ENCODE measurements at places on chromosomes 5 and 9.

- no peak for DNase-seq
Measured at GRCh38 chr9:130302785-130303612, 37.4 kb downstream of the HMCN2 start.

DNA sequence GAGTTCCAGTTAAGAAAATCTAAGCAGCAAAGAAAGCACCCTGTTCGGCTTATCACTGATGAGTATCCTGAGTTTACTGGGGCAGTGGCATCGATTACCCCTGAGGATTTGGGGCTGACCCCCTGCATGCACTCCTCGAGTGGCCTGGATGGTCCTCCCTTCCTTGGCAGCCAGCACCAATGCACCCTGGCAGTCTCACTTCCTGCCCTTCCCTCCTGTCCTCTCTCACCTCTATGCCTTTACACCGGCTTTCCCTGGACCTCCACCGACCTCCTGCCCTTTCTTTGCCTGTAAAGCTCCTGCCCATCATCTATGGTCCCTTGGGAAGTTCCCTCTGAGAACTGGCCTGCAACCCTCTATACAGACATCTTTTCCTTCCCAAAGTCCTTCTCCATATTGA is 97.1 kb downstream of the TTLL11 start:
- no peak for DNase-seq

DNA sequence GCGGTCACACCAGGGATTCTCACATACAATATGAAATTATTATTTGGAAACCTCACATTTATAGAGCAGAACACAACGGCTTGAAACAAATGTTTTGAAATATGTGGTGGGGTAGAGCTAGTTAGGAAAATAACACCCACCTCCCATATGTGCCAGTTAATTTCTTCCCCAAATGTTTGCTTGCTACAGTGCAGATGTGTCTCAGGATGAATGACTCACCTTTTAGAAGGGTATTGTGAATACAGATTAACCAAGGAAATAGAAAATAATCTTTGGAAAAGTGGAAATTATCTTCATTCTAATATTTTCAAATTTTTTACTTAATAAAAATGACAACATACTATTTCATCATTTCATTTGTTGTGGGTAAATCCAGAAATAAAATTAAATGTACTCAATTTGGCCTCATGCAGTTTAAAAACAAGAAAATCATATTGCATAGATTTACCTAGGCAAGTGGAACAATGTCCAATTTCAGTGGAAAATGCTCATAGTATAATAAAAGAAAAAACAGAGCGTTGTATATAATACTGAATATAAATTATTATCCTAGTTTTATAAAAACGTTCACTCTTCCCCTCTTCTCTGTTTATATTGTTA is 39.3 kb upstream of the RICTOR start:
- DNase-seq, result no peak

DNA sequence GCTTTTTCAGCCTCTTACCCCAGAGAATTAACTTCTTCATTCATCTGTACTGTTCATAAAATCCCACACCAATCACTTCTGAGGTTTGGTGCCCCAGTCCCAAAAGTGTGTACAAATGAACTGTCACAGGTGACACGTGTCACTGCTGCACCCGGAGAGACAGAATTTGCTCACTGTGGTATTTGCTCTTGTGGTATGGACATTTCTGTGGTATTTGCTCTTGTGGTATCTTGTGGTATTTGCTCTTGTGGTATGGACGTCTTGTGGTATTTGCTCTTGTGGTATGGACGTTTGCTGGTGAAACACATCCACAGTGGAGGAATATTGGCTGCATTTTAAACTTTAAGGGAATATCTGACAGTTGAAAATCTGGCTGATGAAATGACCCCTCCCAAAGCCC is 214.9 kb upstream of the DAP start:
- DNase-seq, result peak; percentile 8

- DNase-seq, result no peak
Measured at GRCh38 chr5:81310402-81311063, 9.1 kb downstream of the ZCCHC9 start.

GRCh38 chr5:52150501-52150900 is 637.2 kb upstream of the ITGA1 start:
- no peak for DNase-seq

- DNase-seq, result no peak
Measured at GRCh38 chr9:10172476-10172875, 440.3 kb downstream of the PTPRD start.

DNA sequence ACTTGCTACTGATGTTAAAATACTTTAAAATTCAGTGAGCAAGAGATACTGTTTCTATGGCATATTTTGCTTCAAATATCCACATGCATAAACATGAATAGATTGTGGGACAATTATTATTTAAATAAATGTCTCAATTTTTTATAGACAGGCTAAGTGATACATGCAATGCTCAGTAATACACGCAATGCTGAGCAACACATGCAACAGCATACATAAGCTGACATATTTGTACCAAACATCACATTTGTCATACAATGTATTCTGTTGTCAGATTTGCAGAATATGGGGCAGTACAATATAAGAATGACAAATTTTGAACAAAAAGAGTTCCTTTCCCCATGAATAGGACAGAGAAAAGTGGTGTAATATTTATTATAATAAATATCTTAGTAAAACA is 155.5 kb downstream of the PDE4D start:
- DNase-seq, result no peak

GRCh38 chr5:131634238-131634637 is 791 bp downstream of the RAPGEF6 start:
- peak; percentile 15 for DNase-seq

DNA sequence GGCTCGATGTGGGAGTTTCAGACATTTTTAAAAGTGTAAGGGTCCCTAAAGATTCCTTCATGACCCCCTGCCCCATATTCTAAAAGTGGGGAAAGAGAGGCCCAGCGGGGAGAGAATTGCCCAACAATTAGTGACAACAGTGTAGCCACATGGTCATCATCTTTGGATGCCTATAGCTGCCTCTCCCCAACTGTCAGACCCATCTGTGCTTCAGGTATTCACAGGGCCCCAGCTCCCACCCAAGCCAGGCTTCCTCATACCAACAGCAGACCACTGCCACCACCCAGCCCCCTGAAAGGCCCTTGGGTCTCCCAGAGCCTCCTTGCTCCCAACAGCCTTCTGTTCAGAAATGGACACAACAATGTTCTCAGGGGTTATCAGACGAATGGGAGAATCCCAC is 4.1 kb downstream of the BICD2 start:
- DNase-seq, result no peak

DNA sequence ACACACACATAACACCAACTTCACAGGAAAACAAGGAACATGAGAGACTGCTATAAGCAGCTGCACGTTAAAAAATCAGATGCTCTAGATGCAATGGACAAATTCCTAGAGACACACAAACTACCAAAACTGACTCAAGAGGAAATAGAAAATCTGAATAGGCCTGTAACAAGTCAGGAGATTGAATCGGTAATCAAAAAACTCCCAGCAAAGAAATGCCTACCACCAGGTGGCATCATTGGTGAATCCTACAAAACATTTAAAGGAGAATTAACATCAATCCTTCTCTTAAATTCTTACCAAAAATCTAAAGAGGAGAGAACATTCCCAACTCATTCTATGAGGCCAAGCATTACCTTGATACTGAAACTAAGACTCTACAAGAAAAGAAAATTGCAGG is 54.9 kb downstream of the NDST1 start:
- DNase-seq, result peak; percentile 79

GRCh38 chr9:120935383-120935857 is 8.8 kb upstream of the TRAF1 start:
- peak; percentile 97 for DNase-seq

DNA sequence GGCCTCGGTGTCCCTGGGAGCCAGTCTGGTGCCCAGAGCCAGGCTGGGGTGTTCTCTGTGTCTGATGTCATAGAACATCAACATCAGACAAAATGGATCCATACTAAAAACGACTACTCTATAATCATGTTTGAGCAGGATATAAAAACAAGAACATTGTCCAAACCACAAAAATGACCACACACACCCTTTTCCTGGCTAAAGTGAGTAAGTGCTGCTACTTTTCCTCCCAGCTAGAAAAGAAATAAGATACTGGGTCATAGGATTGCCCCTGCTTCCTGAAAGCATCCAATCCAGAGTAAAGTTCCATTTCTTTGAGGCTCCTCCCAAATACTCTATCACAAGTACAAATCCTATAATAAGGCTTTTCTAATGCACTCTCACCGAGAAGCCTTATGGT is 19.7 kb upstream of the TRAF1 start:
- DNase-seq, result peak; percentile 41

DNA sequence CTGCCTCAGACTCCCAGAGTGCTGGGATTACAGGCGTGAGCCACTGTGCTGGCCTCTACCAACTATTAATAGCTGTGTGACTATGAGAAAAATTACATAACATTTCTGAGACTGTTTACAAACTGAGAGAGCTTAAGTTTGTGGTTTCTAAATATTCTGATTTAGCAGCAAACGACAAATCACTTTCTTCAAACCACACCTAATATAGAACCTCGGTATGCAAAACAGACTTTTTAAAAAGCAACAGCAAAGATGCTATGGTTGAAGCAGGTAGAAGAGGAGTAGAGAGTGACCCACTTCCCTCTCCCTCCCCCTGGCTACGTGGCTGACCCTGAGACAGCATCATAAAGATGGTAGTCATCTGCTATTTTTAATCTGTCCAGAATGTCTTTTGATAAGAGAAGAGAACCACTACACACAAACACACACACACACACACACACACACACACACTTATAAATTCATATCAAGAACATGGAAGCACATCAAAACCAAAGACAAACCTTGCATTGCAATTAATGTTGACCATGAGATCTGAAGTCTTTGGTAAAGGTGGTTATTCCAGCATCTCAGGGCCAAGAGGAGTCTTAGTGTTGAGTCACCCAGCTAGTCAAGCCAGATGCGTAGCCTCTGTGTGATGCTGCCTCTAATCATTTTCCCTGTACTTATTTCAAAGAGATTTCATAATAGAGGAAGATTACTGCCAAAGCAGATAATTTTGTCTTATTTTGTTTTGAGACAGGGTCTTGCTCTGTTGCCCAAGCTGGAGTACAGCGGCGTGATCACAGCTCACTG is 58.1 kb upstream of the TMEM215 start:
- DNase-seq, result no peak

DNA sequence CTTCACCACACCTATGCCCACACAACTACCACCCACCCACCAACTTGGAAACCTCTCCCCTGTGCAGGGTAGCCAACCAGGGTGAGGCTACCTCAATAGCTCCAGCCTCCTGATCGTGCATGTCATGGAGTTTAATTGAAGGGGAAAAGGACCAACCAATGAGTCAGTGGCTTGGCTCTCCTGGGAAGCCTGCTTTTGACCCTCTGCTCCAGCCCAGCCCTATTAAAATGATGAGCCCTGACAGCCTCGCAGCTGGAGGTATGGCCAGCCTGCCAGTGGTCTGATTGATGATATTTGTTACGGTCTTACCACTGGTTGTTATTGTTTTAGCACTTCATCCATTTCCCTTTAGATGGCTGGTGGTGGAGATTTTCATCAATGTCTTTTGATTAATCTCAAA is 280.4 kb downstream of the SH3GL2 start:
- DNase-seq, result no peak

GRCh38 chr5:160458806-160459800 is 37.4 kb downstream of the PTTG1 start:
- DNase-seq, result peak; percentile 27

DNA sequence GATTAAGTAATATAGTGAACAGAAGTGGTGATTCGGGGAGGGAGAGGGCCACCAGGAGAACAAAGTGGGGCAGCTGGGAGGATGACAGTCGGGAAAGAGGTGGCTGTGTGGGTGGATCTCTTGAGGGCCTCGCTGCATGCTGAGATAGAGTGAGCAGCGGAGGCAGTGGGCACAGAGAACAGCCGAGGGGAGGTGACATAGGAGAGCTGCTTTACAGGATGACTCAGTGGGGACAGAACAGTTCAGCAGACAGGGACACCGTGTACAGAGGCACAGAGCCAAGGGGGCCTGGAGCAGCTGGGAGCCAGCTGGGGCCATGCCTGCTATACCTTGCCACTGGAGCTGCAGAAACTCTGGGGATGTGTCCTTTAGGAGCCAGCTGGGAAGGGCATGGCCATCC is 273.9 kb downstream of the GADD45G start:
- no peak for DNase-seq

DNA sequence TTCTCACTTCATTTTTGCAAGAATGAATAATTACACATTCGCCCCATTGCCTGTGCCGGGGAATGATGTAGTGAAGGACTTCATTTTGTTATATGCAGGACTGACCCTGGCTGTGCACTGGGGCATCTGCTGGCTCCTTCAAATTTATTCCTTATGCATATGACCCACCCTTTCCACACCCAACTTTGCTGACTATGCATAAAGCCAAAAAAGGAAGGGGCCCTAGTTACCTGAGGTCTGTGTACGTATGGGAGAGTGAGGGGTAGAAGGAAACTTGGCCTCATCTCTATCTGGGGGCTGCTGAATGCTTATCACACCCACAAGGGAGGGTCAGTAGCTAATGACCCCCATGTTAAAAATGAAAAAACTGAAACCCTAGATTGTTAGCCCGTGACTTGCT is 259.6 kb downstream of the SMARCA2 start:
- DNase-seq, result no peak

DNA sequence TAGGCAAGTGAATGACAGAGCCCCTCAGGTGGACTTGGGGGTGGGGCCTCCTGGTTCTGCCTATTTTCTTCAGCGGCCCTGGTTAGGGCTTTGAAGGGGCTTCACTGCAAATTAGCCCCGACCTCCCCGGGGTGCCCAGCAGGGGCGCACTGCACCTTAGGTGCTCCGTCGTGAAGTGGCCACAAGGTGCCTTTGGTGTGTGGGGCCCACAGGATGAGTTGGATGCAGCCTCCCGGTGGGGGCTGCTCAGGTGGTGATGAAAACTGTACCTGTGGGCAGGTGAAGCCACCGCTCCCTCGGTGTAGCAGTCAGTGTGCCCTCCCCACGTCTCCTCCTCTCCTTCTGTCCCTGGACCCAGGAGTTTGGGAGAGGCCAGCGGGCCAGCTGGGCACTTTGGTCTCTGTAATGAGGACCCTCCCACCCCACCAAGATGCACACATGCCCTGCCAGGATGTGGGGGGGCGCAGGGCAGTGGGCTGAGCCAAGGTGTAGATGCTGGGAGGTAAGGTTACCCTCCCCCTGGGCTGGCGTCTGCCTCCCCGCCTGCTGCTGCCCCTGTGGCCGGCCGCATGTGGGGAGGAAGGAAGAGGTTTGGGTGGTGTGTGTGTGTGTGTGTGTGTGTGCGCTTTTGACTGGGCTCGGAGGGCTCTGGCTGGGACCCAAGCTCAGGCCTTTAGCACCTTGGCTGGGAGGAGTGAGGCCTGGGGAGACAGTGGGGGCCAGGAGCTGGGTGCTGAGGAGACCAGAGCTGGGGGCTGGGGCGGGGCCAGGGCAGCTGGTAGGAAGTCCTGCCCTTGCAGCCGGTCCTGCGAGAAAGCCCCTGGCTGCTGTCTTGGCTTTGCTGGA is 55.6 kb downstream of the RXRA start:
- DNase-seq, result peak; percentile 85

GRCh38 chr9:136010615-136011361 is 49.6 kb upstream of the UBAC1 start:
- no peak for DNase-seq

- no peak for DNase-seq
Measured at GRCh38 chr5:123803359-123803758, 291.4 kb downstream of the CSNK1G3 start.
